Activated naive CD8-positive, alpha-beta T cell treated with anti-CD3 and anti-CD28 coated beads for 36 hours (primary cell): ENCODE measurements at places on chromosomes 11 and 22.

- DNase-seq = no peak
- H3K27ac ChIP-seq = no peak overlapping the region
- H3K36me3 ChIP-seq = no peaks in the 10 kb centered on the region
- no peaks in the 10 kb centered on the region for H3K27me3 ChIP-seq
- H3K4me1 ChIP-seq = no peaks in the 10 kb centered on the region
- H3K4me3 ChIP-seq = no peak overlapping the region
Observed at GRCh38 chr11:114553642-114554041, 6.0 kb downstream of the NXPE1 start.

DNA sequence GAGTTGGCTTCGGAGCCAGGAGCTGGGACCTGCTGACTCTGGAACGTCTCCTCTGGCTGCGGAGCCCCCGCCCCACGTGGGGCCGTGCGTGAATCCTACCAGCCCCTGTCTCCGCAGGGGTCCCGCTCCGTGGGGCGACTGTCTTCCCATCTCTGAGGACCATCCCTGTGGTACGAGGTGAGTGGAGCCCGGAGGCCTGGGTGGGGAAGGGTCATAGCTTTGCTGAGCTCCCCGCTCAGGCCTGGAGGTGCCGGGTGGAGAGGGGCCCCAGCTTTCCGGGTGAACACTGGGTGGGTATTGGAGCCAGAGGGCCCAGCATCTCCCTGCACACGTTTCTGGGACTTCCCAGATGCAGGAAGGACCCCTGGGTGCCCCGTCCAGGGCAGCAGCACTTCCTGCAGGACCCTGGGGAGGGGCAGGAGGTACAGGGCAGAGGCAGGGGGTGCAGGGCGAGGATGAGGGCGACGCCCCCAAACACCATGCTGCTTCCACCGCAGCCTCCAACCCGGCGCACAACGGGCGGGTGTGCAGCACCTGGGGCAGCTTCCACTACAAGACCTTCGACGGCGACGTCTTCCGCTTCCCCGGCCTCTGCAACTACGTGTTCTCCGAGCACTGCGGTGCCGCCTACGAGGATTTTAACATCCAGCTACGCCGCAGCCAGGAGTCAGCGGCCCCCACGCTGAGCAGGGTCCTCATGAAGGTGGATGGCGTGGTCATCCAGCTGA, 3.8 kb downstream of the MUC5AC start:
- no peaks in the 10 kb centered on the region for H3K27me3 ChIP-seq
- no peaks in the 10 kb centered on the region for H3K4me1 ChIP-seq
- no peak overlapping the region for H3K4me3 ChIP-seq
- no peaks in the 10 kb centered on the region for H3K36me3 ChIP-seq
- H3K27ac ChIP-seq = no peak overlapping the region

DNA sequence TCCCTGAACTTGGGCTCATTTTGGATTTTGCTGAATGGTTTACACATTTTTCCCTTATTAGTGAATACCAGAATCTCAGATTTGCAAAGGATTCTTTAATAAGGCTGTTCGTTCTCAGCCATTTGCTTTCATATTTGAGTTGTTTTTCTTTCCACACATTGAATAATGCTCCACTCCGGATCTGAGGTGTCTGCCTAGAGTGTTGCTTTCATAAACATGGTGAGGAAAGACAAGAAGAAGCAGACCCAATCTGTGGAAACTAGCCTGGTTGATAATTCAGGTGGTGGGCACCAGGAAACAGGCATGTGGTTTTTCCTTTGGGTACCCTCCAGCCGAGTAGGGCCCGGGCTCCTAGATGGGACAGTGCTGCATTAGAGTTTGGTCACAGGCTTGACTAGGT, 35.0 kb downstream of the LDLRAD3 start:
- no peaks in the 10 kb centered on the region for H3K4me1 ChIP-seq
- no peaks in the 10 kb centered on the region for H3K27me3 ChIP-seq
- H3K36me3 ChIP-seq = no peaks in the 10 kb centered on the region
- H3K4me3 ChIP-seq = no peak overlapping the region
- H3K27ac ChIP-seq = no peak overlapping the region
- DNase-seq = no peak

DNA sequence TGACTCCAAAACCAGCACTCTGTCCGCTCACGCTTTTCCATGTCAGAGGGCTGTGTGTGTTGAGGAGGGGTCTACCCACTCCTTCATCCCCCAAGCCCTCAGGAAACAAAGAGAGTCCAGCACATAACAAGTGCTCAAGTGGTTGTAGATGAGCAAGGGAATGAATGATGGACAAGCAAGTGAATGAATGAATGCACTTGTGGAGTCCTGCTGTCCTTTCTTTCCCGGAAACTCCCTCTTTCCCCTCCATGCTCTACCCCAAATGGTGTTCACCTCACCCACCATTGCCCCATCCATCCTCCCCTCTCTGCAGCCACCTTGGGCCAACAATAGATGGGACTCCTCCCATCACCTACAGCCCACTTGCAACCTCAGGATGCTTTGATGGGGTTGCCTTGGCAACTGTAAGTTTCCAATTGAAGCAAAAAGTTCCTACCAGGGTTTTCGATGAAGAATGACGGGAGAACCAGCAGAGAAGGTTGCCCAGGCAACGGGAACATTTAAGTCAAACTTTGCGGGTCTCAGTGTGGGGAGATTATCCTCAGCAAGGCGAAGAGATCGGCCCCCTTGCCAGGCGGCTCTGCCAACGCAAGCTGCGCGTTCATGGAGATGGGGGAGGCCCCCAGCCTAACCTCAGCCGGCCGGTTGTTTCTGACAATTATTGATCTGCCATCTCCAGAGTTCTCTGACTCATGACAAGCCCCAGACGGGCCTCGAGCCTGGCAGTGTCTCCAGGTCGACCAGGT, 51.1 kb downstream of the MCM5 start:
- H3K36me3 ChIP-seq = peaks cover 3% of the 10 kb centered on the region
- H3K4me3 ChIP-seq = no peak overlapping the region
- H3K4me1 ChIP-seq = peaks cover 2% of the 10 kb centered on the region
- no peak overlapping the region for H3K27ac ChIP-seq
- DNase-seq = no peak

GRCh38 chr11:22431106-22431505, 92.9 kb downstream of the SLC17A6 start:
- peaks cover 15% of the 10 kb centered on the region for H3K4me1 ChIP-seq
- no peak for DNase-seq
- no peak overlapping the region for H3K4me3 ChIP-seq
- no peak overlapping the region for H3K27ac ChIP-seq
- no peaks in the 10 kb centered on the region for H3K36me3 ChIP-seq

GRCh38 chr11:12133547-12134235, 23.3 kb downstream of the MICAL2 start:
- DNase-seq = no peak
- no peaks in the 10 kb centered on the region for H3K27me3 ChIP-seq
- no peak overlapping the region for H3K4me3 ChIP-seq

- H3K27me3 ChIP-seq = peaks cover 11% of the 10 kb centered on the region
- H3K4me3 ChIP-seq = no peak overlapping the region
- no peak overlapping the region for H3K27ac ChIP-seq
Observed at GRCh38 chr11:129451524-129451923, 75.9 kb downstream of the BARX2 start.

- H3K4me3 ChIP-seq = no peak overlapping the region
- H3K4me1 ChIP-seq = peaks cover 2% of the 10 kb centered on the region
- H3K36me3 ChIP-seq = no peaks in the 10 kb centered on the region
- DNase-seq = no peak
- no peak overlapping the region for H3K27ac ChIP-seq
Observed at GRCh38 chr11:61526229-61526628, 17.7 kb downstream of the LRRC10B start.

DNA sequence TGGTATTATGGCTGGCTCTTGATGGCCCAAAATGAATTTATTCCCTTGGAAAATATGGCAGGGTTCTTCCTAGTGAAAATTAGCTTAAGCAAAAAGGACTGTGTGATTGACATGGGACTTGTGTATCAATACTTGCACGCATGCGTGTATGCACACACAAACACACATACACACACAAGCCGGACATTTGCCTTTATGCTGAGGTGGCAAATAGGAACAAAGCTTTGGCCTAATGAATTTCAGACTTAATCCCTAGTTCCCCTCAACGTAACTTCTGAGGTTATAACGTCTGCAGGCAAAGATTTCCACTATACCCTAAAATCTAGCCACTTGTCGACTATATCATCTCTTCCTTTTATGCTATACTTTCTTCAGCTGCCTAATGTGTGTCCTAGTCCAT, 2.9 kb upstream of the OR52I2 start:
- peaks cover 41% of the 10 kb centered on the region for H3K27me3 ChIP-seq
- H3K4me3 ChIP-seq = no peak overlapping the region
- peaks cover 6% of the 10 kb centered on the region for H3K4me1 ChIP-seq
- no peak overlapping the region for H3K27ac ChIP-seq
- no peaks in the 10 kb centered on the region for H3K36me3 ChIP-seq

DNA sequence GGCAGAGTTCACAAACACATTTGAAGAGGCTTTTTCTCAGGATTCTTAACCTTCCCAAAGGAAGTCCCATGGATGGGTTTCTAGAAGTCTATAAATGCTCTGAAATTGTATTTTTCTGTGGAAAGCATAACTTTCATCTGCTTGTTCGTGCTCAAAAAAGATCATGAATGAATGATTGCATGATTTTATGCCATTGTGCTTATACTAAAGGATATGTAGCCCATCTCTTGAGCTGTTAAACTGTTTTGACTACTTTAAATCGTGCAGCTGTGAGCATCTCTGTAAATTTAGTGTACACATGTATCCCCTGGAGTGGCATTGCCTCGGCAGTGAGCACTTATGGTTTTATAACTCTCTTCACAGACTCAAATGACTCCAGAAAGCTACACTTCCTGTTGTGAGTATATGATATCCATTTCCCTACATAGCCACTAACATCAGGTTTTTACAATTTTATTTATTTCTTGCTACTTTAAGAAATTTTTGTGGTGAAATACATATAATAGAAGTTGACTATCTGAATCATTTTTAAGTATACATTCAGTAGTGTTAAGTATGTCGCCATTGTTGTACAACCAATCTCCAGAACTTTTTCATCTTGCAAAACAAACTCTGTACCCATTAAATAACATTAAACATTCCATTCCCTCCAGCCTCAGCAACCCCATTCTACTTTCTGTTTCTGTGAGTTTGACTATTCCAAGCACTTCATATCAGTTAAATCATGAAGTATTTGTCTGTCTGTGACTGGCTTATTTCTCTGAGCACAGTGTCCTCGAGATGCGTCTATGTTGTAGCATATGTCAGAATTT, 8.0 kb downstream of the NEAT1 start:
- H3K27ac ChIP-seq = peak overlapping the region; percentile 99
- H3K27me3 ChIP-seq = no peaks in the 10 kb centered on the region
- peaks cover 43% of the 10 kb centered on the region for H3K36me3 ChIP-seq
- H3K4me3 ChIP-seq = peak overlapping the region; percentile 100

- no peak for DNase-seq
- no peak overlapping the region for H3K27ac ChIP-seq
- H3K27me3 ChIP-seq = no peaks in the 10 kb centered on the region
- no peaks in the 10 kb centered on the region for H3K4me1 ChIP-seq
- H3K36me3 ChIP-seq = peaks cover 39% of the 10 kb centered on the region
Observed at GRCh38 chr11:107808521-107808920, 50.1 kb downstream of the SLC35F2 start.

- DNase-seq = peak; percentile 47
- H3K4me3 ChIP-seq = peak within 1 kb of the TSS; percentile 75
- peak within 1 kb of the TSS; percentile 86 for H3K27ac ChIP-seq
- H3K27me3 ChIP-seq = no peaks in the 10 kb centered on the region
- peaks cover 21% of the 10 kb centered on the region for H3K36me3 ChIP-seq
Observed at GRCh38 chr11:65879617-65880016, at the start of gene CTSW. CTSW (plus strand) TSS chr11:65879837; CDS start chr11:65879855, 18 bp downstream.

DNA sequence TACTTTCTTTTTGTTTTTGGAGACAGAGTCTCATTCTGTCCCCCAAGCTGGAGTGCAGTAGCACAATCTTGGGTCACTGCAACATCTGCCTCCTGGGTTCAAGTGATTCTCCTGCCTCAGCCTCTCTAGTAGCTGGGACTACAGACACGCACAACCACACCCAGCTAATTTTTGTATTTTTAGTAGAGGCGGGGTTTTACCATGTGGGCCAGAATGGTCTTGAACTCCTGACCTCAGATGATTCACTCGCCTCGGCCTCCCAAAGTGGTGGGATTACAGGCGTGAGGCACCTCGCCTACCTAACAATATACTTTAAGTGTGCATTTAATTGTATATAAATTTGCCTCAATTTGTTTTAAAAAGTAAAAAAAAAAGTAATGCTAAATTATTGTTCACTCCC, 38.4 kb downstream of the GRK3 start:
- H3K36me3 ChIP-seq = peaks cover 2% of the 10 kb centered on the region
- DNase-seq = no peak
- no peak overlapping the region for H3K27ac ChIP-seq
- H3K4me3 ChIP-seq = no peak overlapping the region

DNA sequence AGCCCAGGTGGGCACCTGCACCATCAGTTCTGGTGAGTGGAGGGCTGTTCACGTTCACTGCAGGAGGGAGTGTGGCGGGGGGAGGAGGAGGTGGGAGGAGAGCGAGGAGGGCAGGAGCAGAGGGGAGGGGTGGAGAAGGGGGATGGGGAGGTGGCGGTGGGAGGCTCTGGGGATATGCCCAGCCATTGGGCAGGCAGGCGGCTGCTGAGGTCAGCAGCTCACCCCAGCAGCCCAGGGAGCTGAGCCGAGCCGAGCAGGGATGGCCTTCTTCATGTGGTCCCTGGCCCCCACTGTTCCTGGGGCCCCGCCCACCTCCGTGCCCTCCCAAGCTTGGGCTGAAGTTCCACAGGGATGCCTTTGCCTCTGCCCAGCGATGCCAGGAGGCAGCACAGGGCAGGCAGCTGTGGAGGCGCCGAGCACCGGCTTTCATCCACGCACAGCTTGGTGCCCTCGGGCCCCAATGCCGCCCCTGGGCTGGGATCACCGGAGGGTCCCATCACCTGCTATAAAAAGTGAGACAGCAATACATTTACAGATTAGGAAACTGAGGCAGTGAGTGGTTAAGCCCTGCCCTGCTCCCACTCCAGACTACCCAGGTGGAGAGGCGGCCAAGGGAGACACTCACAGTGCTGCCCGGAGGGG, 21.6 kb downstream of the RTN4R start:
- no peak overlapping the region for H3K4me3 ChIP-seq
- H3K27ac ChIP-seq = no peak overlapping the region
- H3K27me3 ChIP-seq = no peaks in the 10 kb centered on the region
- no peaks in the 10 kb centered on the region for H3K36me3 ChIP-seq

GRCh38 chr11:12470236-12470635, 92.9 kb downstream of the PARVA start:
- H3K27me3 ChIP-seq = no peaks in the 10 kb centered on the region
- no peak overlapping the region for H3K4me3 ChIP-seq
- no peaks in the 10 kb centered on the region for H3K4me1 ChIP-seq
- no peak for DNase-seq
- H3K27ac ChIP-seq = no peak overlapping the region
- no peaks in the 10 kb centered on the region for H3K36me3 ChIP-seq

GRCh38 chr11:58905721-58906547, 33.4 kb upstream of the GLYATL1 start:
- H3K27ac ChIP-seq = no peak overlapping the region
- no peak for DNase-seq
- no peak overlapping the region for H3K4me3 ChIP-seq
- H3K27me3 ChIP-seq = peaks cover 78% of the 10 kb centered on the region

GRCh38 chr11:12727563-12728211, 53.5 kb downstream of the TEAD1 start:
- H3K27ac ChIP-seq = no peak overlapping the region
- peaks cover 6% of the 10 kb centered on the region for H3K4me1 ChIP-seq
- no peak for DNase-seq

GRCh38 chr11:86117001-86117711, 48.3 kb upstream of the PICALM start:
- H3K27ac ChIP-seq = peak overlapping the region; percentile 86
- peaks cover 25% of the 10 kb centered on the region for H3K4me1 ChIP-seq
- H3K27me3 ChIP-seq = peaks cover 6% of the 10 kb centered on the region
- no peaks in the 10 kb centered on the region for H3K36me3 ChIP-seq
- no peak overlapping the region for H3K4me3 ChIP-seq
- no peak for DNase-seq

- H3K27ac ChIP-seq = peak overlapping the region; percentile 75
- DNase-seq = no peak
- no peaks in the 10 kb centered on the region for H3K27me3 ChIP-seq
- H3K4me3 ChIP-seq = no peak overlapping the region
- peaks cover 39% of the 10 kb centered on the region for H3K4me1 ChIP-seq
- peaks cover 68% of the 10 kb centered on the region for H3K36me3 ChIP-seq
Observed at GRCh38 chr11:121521145-121522042, 68.6 kb upstream of the SORL1-AS1 start.
